EL (cell line): ENCODE measurements at places on chromosomes 5 and 9.
A peak's percentile ranks its signal among the peaks of the same experiment; 100 is the strongest.

DNA sequence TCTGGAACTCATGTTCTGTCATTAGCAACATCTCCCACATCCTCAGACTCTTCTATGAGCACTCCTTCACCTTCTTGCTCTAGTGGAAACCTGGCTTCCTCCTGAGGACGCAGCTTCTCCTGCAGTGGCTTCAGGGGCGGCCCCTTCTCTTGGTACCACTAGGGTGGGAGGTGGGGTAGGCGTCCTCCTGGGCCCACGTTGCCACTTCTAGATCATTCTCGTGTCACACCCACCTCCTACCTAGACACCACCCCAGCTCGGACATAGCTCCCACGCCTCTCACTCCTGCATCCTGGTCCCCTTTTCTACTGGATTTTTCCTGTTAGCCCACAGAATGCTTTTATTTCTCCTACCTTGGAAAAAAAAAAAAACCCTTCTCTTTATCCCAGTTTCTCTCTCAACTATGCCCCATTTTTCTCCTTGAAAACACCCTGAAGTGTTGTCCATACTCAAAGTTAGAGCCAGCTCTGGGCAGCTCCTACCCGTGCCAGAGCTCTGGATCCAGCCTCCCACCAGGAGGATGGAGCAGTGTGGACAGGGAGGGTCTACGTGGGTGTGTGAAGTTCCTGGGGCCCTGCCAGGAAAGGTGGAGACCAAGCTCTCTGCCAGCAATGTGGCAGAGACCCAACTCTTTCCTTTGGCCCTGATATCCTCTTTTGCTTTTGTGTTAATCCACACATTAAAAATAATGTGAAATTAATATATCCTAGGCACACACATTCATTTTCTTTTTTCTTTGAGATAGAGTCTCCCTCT is 179.2 kb downstream of the HSPA4 start:
- no peak for DNase-seq

DNA sequence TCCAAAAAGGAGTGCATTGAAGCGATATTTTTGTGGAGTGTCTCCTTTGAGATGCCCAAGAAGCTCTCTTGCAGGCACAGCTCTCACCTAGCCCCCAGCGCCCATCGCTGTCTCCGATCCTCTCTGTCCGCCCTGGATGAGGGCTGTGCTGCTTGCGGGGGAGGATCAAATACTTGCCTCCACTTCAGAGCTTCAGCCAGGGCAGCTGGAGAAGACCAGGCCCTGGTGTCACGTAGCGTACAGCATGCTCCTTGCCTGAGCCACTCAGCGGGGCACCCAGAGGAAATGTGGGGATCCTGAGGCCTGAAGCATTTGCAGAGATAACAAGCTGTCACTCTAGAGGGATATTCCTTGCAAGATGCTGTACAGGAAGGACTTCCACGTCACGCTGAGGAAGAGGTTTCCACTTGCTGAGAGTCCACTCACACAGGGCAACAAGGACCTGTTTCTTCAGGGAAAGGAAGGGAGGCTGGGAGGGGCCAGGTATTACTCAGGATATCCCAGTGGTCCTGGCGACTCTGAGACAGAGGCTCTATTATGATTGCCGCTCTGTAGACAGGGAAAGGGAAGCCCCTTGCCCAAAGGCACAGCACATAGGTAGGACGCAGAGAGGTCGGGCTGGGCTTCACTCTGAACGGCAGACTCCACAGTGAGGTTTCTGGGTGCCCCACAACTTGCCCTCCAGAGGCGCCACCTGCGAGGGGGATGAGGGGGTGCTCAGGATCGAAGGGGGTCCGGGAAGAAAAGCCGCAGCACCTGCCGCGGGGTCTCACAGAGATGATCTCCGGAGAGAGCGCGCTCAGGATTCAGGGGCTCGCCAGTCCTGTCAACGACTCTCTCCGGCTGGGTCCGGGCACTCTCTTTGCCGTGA is 64.0 kb downstream of the CRB2 start:
- no peak for DNase-seq

DNA sequence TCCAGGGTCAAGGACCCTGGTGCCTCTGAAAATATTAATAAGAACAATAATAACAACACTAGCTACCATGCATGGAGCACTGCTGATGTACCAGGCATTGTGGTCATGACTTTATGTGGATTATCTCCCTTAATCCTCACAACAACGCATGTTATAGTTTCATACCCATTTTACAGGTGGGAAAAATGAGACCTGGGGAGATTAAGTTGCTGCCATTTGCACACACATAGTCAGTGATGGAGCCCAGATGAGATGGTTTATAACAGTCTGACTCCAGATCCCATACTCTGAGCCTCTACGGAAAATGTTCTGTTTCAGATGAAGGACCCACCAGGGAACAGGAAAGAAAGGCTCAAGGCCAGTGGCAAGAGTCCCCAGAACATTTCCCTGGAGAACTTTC is 48.2 kb upstream of the PPARGC1B start:
- DNase-seq, result no peak

- no peak for DNase-seq
Observed at GRCh38 chr9:32725066-32725860, 58.1 kb upstream of the TMEM215 start.

DNA sequence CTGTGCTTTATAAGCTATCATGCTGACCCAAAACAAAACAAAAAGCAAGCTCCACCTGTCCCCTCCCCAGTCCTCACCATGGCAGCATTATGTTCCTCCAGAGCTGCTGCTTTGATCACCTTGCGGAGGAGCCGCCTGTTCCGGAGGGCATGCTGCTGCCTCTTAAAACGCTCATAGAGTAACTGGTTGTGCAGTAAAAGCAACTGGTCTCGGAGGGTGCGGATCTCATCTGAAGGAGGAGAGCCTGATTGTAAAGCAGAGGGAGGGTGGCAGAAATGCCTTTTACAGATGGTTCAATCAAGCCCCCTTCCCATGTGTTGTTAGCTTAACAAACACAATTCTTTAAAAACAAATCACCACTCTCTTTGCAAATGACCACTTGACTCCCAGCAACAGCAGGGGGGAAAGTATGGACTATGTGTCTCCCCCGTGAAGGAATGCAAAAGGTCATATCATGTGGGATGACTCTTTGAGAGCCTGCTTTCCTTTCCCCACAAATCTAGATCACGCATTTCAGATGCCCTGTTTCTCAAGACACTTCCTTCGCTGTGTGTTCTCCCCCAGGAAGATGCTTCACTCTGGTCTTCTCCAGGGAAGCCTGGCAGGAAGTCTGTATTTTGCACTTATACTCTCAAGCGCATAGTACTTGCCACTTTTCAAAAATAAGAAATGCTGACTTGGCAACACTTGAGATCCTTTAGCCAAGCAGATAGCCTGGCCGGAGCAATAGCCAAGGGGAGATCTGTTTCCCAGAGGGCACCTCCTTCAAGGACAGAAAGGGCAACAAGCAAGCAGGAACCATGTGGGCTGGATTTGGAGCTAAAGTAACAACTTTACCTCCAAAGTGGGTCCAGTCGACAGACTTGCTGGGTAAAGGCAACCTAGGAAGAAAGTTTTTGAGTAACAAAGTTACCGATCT is 25.1 kb downstream of the SPACA9 start:
- no peak for DNase-seq

GRCh38 chr9:75041041-75041440 is 12.9 kb upstream of the CARNMT1 start:
- no peak for DNase-seq

GRCh38 chr5:50751064-50751657 is 84.7 kb downstream of the PARP8 start:
- peak; percentile 43 for DNase-seq

DNA sequence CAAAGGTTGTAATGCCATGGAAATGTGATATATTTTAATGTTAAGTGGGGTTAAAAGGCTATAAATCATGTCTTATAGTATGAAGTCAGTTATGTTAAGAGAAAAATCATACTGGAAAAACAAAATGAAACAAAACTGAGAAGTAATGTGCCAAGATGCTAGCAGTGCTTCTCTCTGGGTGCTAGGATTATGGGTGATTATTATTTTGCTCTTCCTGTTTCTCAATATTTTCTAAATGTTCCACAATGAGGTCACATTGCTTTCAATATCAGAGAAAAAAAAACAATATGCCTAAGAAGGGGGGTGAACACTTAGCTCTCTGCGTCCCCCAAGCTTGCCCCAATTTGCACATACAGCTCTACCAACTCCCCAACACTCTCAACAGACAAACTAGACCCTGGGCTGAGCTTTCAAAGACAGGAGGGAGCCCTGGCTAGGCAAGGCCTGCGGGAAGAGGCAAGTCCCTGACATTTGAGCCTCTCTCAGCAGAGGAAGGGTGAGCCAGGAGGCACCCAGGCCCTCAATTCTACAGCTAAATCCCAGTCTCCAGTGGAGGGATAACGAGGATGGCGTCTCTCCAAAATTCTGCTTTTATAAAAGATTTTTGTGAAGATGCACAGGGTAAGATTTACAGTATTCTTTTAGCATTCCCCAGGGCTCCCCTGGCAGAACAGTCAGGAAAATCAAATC is 24.4 kb downstream of the WHRN start:
- DNase-seq, result no peak

- DNase-seq, result no peak
Observed at GRCh38 chr9:112094948-112095681, 80.0 kb downstream of the SUSD1 start.

DNA sequence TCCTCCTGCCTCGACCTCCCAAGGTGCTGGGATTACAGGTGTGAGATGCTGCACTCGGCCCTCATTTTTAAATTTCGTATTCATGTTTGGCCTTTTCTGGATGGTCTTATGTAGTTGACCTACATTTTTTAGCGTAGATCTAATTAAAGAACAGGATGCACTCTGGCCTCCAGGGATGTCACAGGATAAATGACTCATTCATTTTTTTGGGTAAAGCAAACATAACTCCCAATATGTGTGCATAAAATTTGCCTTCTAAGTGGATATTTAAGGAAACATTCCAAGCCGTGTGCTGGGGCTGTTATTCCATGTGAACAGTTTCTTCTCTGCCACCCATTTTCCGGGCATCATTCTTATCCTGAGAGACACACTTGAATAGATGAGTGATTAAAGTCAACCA is 501.6 kb downstream of the IRX1 start:
- no peak for DNase-seq

GRCh38 chr9:1535051-1535450 is 480.1 kb upstream of the SMARCA2 start:
- DNase-seq, result no peak

DNA sequence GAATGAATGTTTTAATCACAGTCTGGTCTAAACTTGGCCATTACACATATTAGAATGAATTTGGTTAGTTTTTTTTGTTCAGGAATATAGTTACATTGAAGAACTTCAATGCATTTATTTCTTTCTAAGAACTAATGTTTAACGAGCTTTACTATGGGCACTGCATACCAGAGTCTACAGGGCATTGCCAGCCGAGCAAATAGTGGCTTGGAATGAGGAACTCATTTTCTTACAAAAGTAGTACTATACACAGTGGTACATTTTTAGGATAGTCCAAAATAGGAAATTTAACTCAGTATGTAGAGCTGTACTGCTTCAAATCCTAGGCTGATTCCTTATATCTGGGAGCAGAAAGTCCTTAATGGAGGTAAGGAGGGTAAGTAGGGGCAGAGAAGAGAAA is 155.4 kb downstream of the CARTPT start:
- DNase-seq, result no peak

GRCh38 chr5:111635151-111635902 is 121.7 kb downstream of the NREP start:
- no peak for DNase-seq

DNA sequence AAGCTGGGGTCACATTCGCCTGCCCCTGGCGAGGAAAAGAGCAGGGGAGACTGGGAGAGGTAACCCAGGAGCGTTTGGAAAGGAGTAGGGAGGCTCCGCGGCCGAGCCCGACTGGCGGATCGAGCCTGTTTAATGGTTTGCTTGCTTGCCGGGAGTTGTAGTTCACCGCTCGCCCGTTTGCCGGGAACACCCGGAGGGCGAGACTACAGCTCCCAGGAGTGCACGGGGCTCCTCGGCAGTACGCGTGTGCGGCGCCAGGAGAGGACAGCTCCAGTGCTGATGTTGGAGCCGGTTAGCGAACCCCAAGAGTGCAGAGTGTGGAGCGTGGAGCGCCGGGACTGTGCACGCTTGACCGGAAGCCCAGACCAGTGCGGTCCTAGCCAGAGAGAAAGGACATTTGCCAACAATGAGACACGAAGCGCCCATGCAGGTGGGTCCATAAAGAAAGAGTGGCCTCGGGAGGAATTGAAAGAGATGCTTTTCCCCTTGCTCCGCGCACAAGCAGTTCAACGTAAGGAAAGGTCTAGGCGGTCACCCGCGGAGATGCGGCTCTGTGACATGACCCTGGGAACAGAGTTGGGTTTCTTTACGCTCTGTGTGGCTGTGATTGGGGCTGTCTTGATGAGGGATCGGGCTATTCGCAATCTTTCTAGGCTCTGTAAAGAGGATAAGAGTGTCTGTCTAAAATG is at the start of gene RAB3C:
RAB3C (plus strand) TSS at position 273 of the 689 bp plus-strand sequence; CDS start at position 407, 134 bp downstream.
- peak; percentile 89 for DNase-seq

GRCh38 chr9:8168916-8169438 is 369.4 kb upstream of the DMAC1 start:
- no peak for DNase-seq

DNA sequence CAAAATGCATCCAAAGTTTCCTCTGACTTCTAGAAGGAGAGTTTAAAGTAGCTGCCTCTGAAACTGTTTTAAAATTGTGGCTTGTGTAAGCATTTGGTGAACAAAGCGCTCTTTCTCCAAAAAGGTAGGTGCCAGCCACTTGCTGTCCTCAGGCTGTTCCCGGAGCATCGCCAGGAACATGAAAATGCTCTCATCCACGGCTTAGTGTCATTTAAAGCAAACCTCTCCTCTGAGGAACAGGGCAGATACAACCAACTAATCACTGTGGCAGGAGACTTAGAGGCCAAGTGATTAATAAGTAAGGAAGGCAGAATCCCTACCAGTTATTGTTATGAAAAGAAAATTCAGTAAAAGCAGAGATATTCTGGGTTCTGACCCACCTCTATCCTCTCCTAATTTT is 165.6 kb downstream of the DCP2 start:
- DNase-seq, result no peak

- peak; percentile 56 for DNase-seq
Observed at GRCh38 chr9:124110307-124110915, 98.8 kb downstream of the LHX2 start.

DNA sequence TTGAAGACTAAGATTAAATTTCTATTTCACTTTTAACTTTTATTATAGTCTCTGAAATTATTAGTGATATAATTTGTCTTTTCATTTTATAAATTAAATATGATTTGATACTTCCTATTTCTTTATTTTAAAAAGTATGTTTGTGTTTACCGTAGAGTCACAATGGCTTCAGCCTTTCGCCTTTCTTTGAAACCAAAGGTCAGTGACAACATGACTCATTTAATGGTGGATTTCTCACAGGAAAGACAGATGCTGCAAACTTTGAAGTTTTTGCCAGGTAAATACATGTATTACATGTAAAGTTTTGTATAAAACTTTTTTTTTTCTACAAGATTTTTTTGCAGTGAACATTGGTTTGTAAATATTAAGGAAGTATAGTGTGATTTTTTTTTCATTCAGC is 36.4 kb downstream of the FSD1L start:
- DNase-seq, result no peak

- peak; percentile 51 for DNase-seq
Observed at GRCh38 chr9:85522459-85523092, 219.2 kb downstream of the AGTPBP1 start.

GRCh38 chr9:20472342-20473045 is 149.8 kb downstream of the MLLT3 start:
- no peak for DNase-seq
